ENCODE measurements at places on chromosomes 2 and 18.

DNA sequence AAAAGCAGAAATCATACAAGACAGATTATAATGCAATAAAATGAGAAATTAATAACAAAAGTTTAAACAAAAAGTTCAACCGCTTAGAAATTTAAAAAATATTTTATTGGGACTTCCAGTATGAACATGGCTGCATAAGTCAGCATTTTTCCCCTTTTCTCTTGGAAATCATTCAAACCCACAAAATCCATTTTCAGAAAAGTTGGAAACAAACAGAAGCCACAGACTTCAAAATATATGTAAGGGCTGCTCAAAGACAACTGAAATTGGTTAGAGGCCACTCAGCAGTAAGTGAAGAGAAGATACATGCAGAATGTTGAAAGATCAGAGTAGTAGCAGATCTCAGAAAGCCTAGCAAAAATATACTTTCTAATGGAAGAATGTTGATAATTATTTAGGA lies 194.0 kb downstream of the DYSF start:
- no peak for DNase-seq

GRCh38 chr2:201781557-201782051 lies 871 bp upstream of the ALS2 start:
- no peak for DNase-seq

DNA sequence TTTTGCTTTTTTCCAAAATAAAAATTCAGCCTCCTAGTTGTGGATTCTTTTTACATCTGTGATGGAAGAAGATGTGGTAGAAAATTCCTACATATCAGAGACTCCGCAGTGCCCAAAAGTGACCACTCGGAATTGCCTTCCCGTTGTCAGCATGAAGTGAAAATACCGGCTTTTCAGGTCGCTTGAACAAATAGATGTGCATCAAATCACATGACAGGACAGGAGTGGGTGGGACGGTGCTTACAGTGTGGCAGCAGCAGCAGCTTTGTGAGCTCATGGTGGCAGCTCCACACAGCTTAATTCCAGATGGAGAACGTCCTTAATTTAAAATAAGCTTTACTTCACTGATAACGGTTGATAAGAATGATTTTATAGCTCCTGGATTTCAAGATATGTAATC lies 20.3 kb downstream of the SALL3 start:
- DNase-seq: no peak

GRCh38 chr2:30237966-30238800 lies 6.8 kb downstream of the LBH start:
- no peak for DNase-seq

GRCh38 chr2:12605936-12606335 lies 110.8 kb upstream of the TRIB2 start:
- DNase-seq: no peak

DNA sequence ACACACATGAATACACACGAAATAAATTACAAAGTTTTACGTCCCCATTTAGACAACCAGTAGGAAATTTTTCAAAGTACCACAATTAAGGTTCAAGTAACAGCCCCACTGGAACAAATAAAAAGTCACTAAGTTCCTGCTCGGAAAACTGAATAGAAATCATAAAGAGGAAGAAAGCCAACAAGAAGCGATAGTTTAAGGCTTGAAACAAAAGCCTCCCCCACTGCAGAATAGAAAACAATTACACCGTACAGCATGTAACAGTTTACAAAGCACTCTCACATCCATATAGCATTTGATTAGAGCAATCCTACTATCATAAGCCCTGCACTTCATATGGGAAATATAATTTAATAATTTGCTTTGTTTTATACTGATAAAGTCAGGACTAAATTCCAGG lies 15.5 kb downstream of the KLF7 start:
- DNase-seq: no peak

GRCh38 chr18:69580107-69580506 lies 179.4 kb downstream of the DOK6 start:
- DNase-seq: no peak

DNA sequence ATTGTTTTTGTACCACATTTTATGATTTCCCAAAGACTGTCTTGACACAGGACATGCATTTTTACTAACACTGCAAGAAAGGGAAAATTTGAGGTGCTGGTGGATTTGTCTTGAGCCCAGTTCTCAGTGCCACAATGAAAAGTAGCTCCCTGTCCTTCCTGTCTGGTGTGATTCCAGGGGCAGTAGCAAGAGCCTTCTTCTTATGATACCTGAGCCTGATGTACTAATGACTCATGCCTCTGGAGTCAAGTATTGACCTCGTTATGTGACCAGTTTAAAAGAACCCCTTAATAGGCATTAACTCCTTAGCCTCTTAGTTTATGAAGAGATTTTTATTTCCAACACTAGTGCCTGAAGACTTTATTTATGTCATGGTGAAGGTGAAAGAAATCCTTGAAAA lies 728.6 kb downstream of the SLC4A3 start:
- no peak for DNase-seq

DNA sequence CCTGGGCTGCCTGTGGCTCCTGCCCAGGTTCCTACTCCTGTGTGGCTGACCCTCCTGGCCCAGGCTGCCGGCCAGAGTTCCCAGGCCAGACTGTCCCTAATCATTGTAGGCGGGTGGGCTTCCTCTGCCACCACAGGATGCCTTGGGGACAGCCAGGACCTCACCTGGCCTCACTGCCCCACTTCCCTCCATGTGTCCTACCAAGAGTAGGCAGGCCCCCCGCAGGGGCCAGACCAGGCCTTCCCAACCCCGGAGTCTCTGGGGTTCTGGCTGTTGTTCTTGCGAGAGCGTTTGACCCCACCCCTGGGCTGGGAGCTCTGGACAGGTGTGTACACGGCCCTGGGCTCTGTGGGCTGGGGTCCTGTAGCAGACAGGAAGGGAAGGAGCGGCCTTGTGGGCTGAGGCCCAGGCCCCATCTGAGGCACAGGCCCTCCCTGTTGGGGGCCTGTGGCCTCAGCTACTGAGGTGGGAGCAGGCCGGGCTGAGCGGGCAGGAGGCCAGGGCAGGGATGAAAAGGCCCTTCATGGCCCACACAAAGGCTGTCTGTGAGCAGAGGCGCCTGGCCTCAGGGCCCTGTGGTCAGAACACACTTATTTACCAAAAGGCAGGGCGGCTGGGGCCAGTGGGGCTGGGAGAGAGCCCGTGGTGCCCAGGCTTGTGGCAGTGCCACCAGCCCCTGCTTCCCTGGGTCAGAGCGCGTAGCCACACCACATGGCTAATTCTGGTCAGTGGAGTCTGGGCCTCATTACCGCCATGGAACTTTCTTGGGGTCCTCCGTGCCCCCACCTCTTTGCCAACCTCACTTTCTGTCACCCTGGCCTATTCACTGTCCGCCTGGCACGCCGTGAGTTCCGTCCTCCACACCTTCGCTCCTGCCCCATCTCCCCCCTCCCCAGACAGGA lies 2.0 kb downstream of the SNORC start:
- DNase-seq: no peak

DNA sequence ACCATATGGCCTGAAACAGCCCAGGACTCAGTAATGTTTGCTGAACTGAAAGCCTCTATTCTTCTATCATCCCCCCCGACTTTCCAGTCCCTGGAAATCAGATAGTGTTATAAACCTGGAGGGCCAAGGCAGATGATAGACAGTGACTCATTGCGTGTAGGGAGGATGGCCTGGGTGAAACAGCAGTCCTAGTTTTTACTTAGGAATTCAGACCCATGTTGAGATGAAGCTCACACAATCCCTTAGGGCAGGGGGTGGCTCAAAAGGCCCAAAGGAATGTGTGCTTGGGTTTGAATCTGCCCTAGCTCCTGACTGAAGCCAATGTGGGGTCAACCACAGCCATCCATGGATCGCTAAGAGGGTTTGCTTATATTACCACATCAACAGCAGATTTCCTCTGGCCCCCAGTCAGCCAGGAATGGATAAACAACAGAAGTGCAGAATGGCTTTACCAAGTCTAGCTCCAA lies 43.9 kb upstream of the STPG4 start:
- no peak for DNase-seq

GRCh38 chr2:72716601-72717000 lies 109.2 kb downstream of the EXOC6B start:
- no peak for DNase-seq

DNA sequence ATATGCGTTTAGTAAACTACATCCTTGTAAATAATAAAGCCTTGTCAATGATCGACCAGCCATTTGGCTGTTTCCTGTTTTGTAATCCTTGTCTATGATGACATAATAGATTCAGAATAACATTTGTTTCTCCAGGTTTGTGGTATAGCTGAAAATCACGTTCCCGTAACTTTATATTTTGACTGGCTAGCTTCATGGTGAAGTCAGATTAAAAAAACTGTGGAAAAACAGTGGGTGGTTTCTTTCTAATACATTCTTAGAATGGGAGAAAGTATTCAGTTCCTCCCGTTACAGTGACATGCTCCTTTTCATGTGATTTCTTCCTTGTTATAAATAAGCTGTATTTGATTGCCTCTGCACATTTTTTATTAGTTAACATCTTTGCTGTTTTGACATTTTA lies 366.9 kb downstream of the NYAP2 start:
- no peak for DNase-seq

GRCh38 chr2:191386938-191387536 lies 141.8 kb downstream of the MYO1B start:
- DNase-seq: no peak

- no peak for DNase-seq
Observed at GRCh38 chr2:187924293-187924692, 367.4 kb upstream of the GULP1 start.

GRCh38 chr2:75952173-75952572 lies 241.5 kb upstream of the GCFC2 start:
- no peak for DNase-seq

DNA sequence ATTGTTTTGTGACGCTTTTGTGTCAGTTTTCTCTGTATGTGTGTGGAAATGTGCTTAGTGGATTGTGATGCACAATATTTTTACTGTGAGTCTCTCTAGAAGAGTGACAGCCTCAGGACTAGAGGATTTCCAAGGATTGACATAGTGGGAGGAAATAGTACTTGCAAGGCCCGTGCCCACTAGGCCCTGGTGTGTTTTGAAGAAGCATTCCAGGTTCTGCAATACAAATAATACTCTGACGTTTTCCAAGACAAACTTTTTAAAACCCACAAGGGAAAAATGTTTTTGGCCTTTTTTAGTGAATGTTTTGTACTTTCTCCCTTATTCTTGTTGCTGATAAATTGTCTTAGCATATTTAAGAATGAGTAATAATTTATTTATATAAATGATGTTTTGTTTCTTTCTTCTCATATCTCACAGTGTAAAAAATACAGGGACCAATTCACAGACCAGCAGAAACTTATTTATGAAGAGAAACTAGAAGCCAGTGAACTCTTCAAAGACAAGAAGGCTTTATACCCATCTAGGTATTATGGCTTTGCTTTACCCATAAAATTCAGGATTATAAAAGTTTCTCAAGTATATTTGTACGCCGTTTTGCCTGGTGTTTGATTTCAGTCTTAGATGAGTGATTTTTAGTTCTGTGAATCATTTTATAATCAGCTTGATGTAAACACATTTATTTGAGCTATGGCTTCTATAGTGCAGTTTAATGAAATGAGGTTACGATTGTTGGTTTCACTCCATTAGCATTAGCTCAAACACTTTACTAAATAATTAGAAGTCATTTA lies 165.6 kb downstream of the MYO1B start:
- DNase-seq: no peak

- DNase-seq: no peak
Observed at GRCh38 chr2:144702051-144702450, 182.1 kb upstream of the ZEB2 start.
